Ovary (tissue), 10 donors: ENCODE measurements at places on chromosomes 7 and 10. TPM values are rescaled to one million over a fixed set of nuclear protein-coding genes. Genes with fewer than 3 reads are reported as not detected.

TAF5 gene
- polyA plus RNA-seq: 2.5 TPM

SH3PXD2A gene
- 37.4 TPM for polyA plus RNA-seq

DNA sequence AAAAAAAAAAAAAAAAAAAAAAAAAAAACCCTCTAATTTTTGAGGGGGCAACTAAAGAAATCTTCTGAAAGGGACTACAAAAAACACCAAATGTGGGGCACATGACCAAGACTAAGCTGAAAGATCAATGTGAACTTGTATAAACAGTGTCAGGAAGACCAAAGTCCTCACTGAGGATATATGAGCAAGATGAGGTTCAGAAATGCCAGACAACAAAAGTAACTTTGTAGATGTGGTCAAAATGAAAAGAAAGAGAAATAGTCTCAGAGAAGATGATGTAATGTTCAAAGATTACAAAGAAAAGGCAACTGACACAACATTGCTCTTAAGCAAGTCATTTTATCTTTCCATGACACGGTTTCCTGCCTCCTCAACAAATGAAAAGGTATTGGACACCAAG, 48.7 kb upstream of the PTPRZ1 start:
- DNase-seq: no peak

DNA sequence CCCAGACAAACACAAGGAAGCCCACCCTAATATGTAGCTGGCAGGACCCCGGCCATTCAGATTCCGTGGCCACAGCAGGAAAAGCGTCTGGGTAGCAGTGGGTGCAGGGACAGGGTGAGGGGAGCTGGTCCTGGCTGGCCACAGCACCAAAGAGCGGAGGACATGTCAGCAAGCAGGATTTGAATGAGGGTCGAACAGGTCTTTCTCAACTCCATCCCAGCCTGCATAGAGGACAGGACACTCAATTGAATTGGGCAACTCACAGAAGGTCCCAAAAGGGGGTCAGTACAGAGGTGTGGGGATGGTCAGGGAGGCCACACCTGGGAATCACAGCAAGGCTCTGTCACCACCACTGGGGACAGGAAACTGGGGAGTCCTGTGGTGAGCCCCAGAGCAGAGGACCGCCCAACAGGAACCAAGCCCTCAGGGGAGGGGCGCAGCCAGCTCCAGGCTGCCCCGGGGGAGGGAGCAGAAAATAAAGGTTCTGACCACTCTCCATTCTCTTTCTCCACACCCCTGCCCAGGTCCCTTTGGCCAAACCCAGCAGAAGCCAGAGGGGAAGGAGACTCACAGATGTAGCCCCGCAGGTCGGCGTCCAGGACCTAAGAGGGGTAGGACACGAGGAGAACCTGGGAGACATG, 108.7 kb upstream of the PPP2R2D start:
- DNase-seq: no peak

DNA sequence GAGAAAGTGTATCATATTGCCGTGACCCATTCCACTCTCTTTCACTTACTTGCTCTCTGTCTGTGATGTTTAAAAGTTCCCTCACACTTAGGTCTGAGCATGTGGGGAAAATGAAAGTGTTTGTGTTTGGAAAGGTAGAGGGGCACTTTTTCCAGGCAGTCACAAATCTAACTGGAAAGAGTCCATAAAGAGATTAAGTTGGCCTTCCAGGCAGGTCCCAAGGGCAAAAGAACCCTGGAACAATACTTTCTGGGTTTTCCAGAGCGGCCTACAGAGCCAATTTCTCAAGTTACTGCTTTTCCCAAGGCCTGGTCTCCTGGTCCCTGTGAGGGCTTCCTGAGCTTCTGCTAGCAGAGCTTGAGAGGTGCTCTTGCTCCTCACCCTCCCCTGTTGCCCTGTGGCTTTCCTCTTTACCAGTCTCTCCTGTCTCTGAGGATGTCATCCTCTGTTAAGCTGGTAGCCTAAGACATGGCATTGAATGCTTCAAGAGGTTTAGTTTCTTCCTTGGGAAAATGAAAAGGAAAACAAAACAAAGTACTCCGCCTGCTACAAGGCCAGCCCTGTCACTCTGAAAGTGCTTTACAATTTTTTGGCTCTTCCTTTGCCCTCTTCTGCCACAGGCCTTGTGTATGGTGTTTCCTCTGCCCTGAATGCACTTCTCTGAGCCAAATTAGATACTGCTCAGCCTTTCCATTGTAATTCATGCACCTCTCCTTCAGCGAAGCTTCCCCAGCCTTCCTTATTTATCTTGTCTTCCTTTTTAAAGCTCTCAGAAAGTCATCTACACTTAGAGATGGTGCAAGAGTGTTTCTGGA, 20.1 kb downstream of the TES start:
- no peak for DNase-seq

DNA sequence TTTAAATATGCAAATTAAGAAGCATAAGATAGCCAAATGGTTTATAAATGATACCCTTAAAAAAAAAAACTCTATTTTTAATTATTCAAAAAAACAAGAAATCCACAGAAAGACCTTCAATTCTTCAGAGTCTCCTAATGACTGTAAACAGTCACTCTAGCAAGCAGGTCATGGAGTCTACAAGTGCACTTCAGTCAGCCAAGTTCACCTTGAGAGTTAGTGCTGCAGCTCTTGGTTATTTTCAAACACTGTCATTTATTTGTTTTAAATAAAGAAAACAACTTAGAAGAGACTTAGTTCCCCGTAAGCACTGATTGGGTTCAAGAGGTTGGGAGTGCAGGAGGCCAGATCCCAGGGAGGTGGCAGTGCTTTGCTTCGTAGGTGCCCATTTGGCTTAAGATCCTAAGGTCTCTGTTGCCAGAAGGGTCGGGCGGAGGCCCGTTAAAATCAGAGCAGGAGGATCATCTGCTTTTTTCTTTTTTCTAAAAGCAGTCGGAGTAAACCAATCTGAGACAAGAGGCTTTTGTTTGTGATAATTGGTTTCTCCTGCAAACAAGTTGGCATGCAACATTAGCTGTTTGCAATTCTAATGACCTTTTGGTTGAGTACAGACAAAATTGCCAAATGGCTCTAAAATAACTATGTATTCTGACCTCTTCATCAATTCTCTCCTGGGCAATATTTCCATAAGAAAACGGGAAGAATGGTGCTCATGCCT, 86.4 kb upstream of the ELMO1 start:
- DNase-seq: no peak

- no peak for DNase-seq
Measured at GRCh38 chr7:1864161-1864940, 194.3 kb downstream of the ELFN1 start.
